ENCODE measurements at places on chromosomes 5 and 9.

DNA sequence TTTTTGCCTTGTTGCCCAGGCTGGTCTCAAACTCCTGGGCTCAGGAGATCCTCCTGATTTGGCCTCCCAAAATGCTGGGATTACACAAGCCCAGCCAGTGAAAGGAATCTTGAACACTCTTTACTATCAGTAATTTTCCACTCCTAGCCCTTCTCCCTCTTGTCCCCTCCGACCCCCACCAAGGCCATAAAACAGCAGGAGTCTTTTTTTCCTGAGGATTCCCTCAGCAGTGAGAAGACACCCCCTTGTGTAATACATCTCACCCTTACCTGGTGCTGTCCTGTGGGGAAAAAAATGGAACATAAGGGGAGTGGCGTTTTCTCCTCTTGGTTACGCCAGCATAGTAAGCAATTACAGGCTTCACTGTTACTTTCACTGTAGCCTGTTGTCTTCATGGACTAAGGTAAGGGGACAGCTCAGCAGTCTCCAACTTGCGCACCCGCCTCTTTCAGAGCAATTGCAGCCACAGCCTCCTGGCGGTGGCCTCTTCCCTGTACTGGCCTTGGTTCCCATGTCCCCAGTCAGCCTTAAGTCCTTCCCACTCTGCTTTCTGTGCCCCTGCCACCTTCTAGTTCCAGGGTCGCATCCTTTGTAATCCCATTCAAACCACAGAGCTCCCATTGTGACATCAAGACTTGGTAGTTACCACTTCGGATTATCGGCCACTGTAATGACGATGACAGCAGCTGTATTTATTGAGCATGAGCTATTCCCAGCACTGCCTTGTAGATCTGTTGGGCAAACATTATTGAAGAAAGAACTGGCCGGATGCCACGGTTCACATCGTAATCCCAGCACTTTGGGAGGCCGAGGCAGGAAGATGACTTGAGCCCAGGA is 10.0 kb downstream of the NAIF1 start:
- no peak for DNase-seq

DNA sequence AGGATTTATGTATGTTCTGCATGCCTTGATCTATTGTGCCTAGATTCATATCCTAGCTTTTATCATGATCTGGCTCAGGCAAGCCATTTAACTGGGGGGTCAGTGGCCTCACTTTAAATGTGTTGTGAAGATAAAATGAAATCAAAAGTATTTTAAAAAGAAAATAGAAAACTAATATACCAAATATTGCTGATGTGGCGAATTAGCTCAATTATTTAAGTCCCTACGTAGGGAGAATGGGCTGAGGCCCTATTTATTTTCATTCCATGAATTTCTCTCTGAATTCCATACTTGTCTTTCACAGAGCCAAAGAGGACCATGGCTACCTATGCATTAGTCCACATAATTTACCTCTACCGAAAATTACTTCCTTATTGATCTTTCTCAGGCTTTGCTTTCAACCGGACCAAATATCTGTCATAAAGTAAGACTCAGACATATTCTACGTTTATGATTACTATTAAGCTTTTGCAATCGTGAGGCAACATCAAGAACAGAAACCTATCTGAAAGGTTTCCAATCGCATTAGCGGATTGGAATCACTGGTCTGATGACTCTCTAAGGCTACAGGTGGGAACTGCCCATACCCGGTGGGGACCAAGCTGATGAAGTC is 1.7 kb downstream of the MBLAC2 start:
- no peak for DNase-seq

DNA sequence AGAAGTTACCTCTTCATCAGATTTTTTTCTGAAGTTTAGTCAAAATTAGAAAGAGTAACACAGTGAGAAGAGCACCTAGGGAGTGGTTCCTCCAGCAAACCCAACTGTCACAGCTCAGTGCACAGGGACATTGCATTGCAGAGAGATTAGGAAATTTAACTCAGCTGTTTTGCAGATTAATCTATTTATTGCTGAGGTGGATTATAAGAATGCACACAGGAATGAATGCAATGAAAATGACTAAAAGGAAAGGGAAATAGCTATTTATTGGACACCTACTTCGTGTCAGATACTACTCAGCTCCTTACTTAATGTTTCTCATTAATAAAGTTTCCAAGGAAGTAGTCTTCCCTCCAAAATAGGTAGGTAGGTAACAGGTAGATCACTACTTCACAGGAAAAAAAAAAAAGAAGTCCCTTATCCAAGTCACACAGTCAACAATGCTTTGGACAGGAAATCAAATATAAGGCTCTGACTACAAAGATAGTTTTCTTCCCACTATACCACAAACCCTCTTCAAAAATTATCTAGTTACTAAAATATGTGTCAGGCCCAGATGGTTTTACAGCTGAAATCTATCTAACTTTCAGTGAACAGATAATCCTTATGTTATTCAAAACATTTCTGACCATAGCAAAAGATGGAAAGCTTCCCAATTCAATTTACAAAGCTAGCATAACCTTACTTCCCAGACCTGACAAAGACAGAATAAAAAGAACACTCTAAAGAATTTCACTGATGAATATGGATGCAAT is 442.2 kb upstream of the MPDZ start:
- no peak for DNase-seq

DNA sequence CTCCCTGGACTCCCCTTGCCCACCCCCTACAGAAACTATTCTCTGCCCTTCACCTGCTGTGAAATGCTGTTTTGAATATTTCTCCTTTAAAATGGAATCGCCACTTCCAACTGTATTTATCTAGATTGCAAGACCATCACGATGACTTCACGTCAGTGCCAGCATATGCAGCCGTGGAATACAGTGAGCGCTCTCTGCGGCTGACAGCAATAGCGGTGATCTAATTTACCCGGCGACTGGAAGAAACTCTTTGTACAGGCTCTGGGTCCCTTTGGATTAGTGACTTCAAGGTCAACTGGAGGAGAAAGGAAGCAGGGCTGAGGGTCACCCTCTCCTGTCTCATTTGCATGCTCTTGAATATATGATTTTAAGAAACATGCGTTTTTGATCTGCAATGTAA is 192.0 kb downstream of the IRX1 start:
- DNase-seq = no peak

DNA sequence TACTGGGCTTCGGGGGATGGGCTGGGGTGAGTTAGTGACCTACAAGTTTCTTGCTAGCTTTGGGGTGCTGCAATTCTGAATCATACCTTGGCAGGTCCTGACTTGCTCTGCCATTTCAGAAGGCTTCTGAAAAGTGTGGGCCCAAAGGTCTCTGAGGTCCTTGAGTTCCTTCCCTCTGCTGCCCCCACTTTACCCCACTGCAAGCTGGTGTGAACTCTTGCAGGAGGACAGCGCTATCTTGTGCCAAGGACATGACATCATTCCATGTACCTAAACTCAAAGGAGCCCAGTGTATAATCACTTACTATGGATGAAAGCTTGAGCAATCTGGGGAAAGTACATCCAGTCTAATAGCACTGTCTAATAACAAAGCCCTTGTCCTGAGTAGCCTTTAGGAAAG is 157.4 kb downstream of the RMI1 start:
- no peak for DNase-seq

DNA sequence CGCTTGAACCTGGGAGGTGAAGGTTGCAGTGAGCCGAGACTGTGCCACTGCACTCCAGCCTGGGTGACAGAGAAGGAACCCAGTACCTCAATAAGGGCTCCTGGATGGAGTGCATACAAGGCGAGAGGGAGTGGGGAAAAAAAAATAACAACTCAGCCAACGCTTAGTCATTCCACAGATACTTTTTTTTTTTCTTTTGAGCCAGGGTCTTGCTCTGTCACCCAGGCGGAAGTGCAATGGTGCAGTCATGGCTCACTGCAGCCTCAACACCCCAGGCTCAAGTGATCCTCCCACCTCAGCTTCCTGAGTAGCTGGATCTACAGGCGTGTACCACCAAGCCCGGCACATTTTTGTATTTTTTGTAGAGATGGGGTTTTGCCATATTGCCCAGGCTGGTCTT is 59.5 kb upstream of the GGTA1 start:
- DNase-seq = no peak

DNA sequence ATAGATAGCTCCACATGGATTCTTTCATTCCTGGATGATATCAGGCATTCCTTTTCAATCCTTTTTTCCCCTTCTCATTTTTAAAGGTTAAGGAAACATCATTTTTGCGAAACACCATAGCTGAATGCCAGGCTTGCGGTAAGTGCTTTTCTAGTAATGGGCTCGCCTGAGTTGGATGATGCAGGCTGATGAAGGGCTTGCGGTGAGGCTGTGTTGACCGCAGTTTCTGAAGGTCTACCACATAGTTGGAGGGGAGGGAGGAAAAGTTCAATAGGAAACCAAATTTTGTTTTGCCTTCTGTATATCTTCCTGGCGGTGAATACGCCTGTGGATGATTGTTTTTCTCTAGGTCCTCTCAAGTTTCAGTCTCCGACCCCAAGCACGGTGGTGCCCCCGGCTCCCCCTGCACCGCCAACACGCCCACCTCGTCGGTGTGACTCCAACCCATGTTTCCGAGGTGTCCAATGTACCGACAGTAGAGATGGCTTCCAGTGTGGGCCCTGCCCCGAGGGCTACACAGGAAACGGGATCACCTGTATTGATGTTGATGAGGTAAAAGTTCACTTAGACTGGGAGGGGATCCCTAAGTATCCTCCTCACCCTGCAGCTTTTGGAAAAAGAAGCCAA is 24.3 kb downstream of the THBS4 start:
- no peak for DNase-seq

GRCh38 chr5:33311893-33312292 is 128.9 kb upstream of the TARS1 start:
- DNase-seq = no peak

- DNase-seq = no peak
These were observed 1.1 kb downstream of the PDCD1LG2 start for GRCh38 chr9:5511476-5511875.

- no peak for DNase-seq
These were observed 166.8 kb downstream of the MUSK start for GRCh38 chr9:110835404-110835803.

DNA sequence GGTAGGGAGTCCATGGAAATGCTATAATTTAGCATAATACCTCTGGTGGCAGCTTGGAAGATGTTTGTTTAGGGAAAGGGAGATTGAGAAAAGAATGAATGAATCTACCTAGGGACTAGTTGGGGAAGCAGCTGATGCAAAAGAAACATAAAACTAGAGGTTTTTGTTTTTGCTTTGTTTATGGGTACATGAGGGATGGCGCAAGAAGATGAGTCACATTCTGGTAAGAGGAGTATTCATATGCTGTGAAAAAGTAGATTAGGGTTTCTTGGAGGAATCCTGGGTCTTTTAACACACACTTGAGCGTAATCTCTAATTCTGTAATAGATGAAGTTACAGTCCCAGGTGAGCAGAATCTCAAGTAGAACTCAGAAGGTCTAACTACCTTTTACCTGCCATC is 17.1 kb downstream of the C9orf43 start:
- DNase-seq = no peak

DNA sequence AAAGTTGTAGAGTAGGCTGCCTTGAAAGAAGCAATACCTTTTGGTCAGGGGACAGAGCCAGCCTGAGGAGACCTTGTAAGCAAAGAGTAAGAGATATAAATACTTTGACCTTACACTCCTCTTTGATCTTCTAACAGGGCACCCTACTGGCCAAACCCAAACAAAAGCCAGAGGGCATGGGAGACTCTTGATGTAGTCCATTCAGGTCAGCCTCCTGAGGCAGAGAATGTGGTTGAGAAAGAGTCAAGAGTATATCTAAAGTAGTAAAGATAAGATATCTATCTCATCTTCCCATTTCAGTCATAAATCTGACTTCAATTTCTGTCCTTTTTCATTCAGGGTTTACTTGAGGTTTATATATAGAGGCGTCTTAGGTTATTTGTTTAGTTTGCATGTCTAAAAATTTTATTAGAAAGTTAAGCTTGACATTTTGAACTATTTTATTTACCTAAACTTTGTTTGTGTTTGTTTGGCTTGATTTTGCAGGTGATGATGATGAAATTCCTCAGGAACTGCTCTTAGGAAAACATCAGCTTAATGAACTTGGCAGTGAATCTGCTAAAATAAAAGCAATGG is 125.7 kb downstream of the NIPBL start:
- DNase-seq = no peak

GRCh38 chr9:121498487-121499176 is 1.0 kb downstream of the GGTA1 start:
- no peak for DNase-seq

All from sigmoid colon (tissue), 7 donors.